CD4-positive, alpha-beta memory T cell (primary cell): ENCODE measurements at places on chromosomes 11 and 22.
A peak's percentile ranks its signal among the peaks of the same experiment; 100 is the strongest.

DNA sequence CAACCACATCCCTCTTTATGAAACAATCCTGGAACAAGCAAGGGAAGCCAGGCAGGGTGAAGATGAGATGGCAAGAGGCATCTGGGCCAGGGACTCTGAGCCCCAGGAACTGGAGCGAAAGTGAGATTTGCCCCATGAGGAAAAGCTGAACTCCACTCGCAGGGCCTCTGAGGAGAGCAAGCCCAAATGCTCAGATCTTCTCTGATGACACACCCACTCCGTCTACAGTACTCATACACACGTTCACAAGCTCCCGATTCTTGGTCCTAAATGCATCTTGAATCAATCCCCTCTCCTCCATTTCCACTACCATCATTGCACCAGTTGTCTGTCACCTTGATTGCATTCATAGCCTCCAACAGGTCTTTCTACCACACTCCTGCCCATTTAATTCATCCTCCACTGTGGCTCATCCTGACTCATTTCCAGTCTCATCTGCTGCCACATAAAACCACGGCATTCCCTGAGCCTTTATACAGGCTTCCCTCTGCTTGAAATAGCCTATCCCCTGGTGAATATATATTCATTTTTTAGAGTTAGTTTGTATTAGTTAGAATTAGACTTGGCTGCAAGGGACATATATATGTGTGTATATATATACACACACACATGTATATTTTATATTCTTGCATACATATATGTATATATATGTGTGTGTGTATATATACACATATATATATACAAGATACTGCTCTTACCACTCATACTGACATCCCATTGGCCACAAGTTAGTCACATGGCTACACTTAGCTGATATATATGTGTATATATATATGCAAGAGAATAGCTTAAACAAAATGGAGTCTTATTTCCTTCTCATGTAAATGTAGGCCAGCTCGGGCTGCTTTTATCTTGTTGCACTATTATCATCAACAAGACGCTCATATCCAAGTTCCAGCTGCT lies 1.4 kb upstream of the APOA5 start:
- no peak for DNase-seq

- no peak for DNase-seq
Observed at GRCh38 chr11:10667521-10667885, 26.1 kb downstream of the IRAG1 start.

GRCh38 chr11:92782806-92783205 lies 186.6 kb upstream of the MTNR1B start:
- DNase-seq, result no peak

GRCh38 chr11:118010738-118011461 lies 24.7 kb downstream of the IL10RA start:
- DNase-seq, result no peak

GRCh38 chr22:45422237-45422983 lies 8.9 kb downstream of the RIBC2 start:
- DNase-seq, result no peak

DNA sequence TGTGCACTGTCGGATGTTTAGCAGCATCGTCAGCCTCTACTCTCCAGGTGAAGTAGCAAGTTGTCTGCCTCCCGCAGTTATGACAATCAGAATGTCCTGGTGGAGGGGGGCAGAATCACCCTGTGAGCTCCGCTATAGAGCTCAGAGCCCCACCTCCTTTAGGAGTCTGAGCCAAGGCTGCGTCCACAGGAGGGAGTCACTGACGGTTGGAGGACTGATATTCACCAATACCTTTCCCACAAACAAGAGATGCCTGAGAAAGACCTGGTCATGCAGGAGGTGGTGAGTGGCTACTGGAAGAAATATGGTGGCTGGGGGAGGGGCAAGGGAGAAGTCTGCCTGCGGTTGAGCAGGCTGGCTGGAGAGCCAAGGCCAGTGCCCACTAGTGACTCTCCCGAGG lies 41.7 kb upstream of the ADA2 start:
- no peak for DNase-seq

DNA sequence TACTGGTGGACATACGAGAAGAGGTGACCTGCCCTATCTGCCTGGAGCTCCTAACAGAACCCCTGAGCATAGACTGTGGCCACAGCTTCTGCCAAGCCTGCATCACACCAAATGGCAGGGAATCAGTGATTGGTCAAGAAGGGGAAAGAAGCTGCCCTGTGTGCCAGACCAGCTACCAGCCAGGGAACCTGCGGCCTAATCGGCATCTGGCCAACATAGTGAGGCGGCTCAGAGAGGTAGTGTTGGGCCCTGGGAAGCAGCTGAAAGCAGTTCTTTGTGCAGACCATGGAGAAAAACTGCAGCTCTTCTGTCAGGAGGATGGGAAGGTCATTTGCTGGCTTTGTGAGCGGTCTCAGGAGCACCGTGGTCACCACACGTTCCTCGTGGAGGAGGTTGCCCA lies 6.9 kb downstream of the TRIM6 start:
- DNase-seq, result no peak

DNA sequence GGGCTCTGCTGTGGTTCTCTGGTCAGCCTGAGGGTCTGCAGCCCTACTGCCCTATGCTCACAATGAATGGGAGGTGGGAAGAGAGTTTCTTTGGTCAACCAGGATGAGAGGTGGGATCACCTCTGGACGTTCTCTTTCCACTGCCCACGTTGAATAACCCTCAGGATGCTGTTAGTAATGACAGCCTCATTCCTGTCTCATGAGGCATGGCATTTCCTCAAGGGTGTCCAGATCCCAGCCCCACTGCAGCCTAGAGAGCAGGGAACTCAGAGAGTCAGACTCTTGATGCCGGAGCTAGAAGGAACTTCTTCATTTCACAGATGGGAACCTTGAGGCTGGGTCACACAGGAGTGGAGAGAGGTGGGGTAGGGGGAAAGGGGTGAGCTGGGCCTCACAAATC lies 196.0 kb downstream of the CEP164 start:
- DNase-seq, result no peak

DNA sequence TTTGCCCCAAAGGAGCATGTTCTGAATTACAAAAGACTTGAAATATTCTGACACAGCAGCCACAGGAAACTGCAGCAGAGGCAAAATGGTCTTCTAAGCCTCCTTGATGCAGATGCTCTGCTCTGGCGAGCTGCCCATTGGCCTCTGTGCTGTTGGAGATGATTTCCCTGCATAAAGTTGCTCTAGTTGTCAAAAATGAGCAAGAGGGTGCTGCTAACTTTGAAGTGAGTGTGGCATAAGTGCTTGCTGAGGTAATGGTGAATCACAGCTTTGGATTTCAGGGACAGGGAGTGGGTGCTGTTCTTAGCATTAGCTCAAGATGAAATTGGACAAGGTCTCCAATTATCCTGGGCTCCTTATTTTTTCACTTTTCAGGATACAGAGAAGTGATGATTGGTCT lies 435.4 kb downstream of the TMEM135 start:
- no peak for DNase-seq

- DNase-seq, result peak; percentile 82
Observed at GRCh38 chr22:50620593-50621355, 7.2 kb downstream of the ARSA start.

GRCh38 chr11:6027501-6027900 lies 3.1 kb downstream of the OR56A1 start:
- no peak for DNase-seq

GRCh38 chr11:68963779-68964178 lies 17.0 kb downstream of the MRGPRD start:
- no peak for DNase-seq

DNA sequence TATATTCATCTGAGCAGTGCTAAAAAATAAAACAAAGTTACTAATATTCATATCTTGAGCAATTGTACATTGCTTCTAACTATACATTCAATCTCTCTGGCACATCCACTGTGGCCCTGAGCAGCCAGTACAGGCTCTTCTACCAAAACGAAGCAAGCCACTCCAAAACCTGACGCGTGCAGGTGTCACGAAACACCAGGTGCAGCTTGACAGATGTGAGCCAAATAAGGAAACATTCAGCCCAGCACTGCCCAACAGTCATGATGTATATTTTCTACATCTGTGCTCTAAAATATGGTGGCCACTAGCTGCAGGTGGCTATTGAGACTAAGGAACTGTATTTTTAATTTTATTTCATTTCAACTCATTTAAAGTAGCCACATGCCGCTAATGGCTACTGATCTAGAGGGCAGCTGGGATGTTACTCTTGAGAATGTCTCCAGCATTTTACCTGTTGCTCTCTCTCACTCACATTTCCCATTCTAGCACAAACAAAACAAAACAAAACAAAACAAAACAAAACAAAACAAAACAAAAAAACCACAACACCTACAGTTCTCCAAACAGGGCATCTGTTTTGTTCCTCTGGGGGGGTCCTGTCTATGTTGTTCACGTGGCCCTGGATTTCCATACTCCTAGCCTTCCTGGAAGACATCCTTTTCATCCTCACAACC lies 77.7 kb downstream of the LARGE1 start:
- DNase-seq, result no peak

DNA sequence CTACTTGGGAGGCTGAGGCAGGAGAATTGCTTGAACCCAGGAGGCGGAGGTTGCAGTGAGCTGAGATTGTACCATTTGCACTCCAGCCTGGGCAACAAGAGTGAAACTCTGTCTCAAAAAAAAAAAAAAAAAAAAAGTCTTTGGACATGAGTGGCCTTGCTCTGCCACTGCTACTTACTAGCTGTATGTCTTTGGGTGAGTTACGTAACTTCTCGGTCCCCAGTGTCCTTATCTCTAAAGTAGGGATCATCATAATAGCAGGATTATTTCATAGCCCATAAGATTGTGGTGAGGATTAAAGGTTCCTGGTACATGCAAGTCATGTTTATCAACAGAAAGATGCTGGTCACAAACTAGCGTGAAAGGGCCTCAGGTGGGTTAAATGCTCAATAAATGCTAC lies 53.9 kb upstream of the HEPHL1 start:
- no peak for DNase-seq

DNA sequence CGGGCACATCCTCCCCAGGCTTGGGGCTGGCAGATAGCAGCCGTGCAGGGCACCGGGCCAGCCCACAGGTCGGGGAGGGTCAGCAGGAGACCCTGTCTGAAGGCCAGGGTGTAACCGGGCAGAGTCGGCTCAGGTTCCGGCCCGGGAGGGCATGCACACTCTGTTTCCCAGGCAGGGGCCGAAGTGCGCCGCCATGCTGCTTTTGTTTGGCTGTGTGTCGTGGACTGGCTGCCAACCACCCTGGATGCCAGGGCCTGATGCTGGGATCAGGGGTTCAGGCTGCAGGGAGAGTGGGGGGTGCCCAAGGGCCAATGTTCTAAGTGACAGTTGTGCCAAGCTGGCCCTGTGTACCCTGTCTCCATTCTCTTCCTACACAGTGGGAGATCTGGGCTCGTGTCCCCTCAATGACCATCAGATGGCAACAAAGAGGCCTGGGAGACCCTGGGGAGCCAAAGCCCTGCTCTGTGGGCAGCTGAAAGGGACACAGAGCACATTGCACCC lies 120.9 kb upstream of the B3GAT1 start:
- DNase-seq, result no peak

DNA sequence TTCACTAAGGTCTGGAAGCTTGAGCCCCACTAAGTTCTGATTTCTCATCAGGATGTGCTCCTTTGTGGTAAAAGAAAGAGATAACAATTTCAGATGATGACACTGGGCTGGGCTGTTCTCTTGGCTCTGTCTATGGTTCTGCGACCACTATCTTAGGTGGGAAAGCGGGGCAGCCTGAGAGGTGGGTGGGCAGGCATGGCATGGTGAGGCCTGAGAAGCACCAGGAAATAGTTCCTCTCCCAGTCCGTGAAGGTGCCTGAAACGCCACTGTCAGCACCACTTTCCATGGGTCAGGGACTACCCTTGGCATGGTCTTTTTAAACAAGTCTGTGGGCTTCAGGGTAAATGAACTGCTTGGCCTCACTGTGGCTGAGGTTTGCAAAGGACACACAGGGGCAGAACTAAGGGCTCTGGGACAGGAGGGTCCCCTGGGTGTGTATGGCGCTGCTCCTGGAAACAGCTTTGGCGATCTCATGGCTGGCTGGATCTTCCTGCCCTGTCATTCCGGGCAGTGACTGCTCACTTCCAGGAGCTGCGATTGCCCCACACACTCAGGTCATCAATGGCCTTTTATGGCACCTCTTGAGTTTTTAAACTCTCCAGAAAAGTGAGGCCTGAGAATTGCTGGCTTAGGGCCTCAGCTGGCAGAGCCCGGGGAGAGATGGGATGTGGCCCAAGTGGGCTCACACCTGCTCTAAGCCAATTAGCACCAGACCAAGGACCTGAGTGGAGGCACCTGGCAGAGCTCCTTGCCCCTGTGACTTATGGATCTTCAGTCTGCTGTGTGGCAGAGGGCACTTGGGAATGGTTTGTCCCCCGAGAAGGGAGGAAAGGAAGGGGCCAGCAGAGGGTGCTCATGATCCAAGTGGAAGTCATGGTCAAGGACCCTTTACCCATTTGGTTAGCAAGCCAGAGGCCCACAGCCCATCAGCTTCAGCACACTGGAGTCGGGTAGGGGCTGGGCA lies 55.6 kb upstream of the LYVE1 start:
- DNase-seq, result no peak

DNA sequence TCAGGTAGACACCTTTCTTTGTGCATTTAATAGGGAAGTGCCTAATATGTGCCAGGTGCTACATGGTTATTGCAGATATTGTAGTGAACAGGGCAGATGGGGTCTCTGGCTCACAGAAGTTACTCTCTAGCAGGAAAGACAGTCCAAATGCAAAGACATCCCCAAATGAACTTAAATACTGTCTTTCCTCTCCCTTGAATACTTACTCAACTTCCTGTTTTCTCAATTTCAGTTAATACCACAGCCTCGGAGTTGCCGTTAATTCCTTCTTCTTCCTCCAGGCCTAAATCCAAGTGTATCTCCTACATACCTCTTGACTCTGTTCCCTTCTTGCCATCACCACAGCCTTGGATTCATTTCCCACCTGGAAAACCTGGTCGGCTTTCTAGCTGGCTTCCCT lies 134.3 kb upstream of the SESN3 start:
- DNase-seq, result no peak

- no peak for DNase-seq
Observed at GRCh38 chr11:19766810-19767209, 54.2 kb downstream of the NAV2 start.

GRCh38 chr22:21697880-21698279 lies 32.1 kb downstream of the PPIL2 start:
- no peak for DNase-seq

- DNase-seq, result no peak
Observed at GRCh38 chr22:42431401-42432019, 693 bp downstream of the NFAM1 start.

GRCh38 chr22:24077416-24077815 lies 66.3 kb downstream of the CABIN1 start:
- no peak for DNase-seq

DNA sequence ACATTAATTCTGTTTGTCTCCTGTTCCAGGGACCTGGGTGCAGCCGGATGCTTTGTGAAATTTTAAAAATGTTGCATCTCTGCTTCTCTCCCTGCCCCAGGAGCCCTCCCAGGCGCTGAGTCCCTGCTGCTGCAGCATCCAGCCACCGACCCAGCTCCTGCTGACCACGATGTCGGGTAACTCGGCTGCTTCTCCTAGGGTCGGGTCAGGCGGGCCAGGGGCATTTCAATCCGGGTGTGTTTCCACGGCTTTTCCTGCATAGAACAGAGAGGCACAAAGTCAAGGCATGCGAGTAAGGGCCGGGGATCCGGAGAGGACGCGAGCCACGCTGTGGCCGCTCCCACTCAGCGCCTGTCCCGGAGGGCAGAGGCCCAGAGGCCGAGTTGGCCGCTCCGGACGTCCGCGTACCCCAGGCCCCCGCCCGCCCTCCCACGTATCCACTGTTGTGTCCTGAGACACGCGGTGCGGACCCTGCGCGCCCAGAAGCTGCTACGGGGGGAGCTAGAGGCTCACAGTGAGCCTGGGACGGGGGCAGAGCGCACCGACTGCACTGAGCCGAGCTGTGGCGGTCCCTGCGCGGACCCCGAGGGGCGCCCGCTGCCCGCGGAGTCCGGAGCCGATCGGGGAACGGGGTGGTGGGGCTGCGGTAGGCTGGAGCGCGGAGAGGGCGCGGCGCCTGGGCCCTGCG lies at the start of gene POU2AF3:
Gene POU2AF3 (plus strand): TSS at position 134 of the 688 bp plus-strand sequence. CDS start 36 bp downstream, at position 170.
- DNase-seq, result no peak
